ENCODE measurements at places on chromosomes 13 and 19.

DNA sequence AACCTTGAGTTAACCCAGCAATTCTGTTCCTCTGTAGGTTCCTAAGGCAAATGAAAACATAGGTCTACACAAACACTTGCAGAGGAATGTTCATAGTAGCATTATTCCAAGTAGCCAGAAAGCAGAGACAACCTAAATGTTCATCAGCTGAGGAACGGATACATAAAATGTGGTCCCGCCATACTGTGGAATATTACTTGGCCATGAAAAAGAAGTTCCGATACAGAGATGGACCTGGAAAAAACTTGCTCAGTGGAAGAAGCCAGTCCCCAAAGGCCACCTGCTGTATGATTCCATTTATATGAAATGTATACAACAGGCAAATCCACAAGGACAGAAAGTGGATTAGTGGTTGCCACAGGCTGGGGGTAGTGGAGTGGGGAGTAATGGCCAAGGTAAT lies 53.0 kb downstream of the ARHGEF18 start:
- no peak for DNase-seq

- DNase-seq, result no peak
Measured at GRCh38 chr13:31056644-31057271, 104.9 kb downstream of the HSPH1 start.

- no peak for DNase-seq
Measured at GRCh38 chr13:108083056-108083455, 132.3 kb downstream of the LIG4 start.

- DNase-seq, result no peak
Measured at GRCh38 chr19:42140125-42140754, 8.0 kb upstream of the POU2F2 start.

- DNase-seq, result no peak
Measured at GRCh38 chr19:35206379-35206778, 22.2 kb downstream of the FAM187B start.

GRCh38 chr13:85675151-85675907 lies 123.9 kb downstream of the SLITRK6 start:
- no peak for DNase-seq

GRCh38 chr13:33326246-33326645 lies 40.7 kb upstream of the STARD13 start:
- no peak for DNase-seq

- no peak for DNase-seq
Measured at GRCh38 chr13:26463296-26463695, 94.2 kb upstream of the WASF3 start.

- no peak for DNase-seq
Measured at GRCh38 chr19:8642561-8642960, 12.1 kb downstream of the NFILZ start.

DNA sequence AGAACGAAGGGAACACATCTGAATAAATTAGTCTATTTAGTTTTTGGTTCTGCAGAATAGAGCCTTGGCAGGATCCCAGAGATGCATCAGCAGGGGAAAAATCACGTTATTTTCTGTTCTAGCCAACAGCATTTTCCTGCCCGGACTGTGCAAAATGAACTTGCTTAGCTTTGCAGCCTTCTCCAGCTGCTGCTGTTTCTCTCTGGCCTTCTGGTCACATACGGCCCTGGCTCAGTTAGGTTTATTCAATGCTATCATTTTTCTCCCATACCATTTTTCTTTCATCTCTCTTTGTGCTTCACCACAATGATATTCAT lies 110.4 kb upstream of the KL start:
- no peak for DNase-seq

Measured in stimulated activated CD4-positive, alpha-beta T cell treated with anti-CD3 and anti-CD28 coated beads, Interleukin-4, amount 100 ng/mL, for 48 hours (primary cell).